ENCODE measurements at places on chromosomes 5 and 9.

GRCh38 chr5:167785106-167785505 lies 506.3 kb upstream of the WWC1 start:
- DNase-seq, result no peak

- DNase-seq, result no peak
These were observed 55.6 kb upstream of the COL5A1 start for GRCh38 chr9:134585746-134586706.

DNA sequence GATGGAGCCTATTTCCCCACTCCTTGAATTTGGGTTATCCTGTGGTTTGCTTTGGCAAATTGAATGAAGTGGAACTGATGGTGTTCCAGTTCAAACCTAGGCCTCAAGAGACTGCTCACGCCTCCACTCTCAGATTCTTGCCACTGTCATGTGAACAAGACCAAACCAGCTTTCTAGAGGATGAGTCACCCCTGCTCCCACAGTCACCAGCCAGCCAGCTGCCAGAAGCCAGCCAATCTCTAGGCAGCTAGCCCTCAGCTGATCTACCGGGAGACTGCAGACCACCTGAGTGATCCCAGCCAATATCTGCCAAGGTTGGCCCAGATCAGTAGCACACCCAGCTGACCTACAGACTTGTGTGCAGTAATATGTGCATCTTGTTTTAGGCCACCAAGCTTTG lies 300.6 kb downstream of the TMEM38B start:
- DNase-seq, result no peak

DNA sequence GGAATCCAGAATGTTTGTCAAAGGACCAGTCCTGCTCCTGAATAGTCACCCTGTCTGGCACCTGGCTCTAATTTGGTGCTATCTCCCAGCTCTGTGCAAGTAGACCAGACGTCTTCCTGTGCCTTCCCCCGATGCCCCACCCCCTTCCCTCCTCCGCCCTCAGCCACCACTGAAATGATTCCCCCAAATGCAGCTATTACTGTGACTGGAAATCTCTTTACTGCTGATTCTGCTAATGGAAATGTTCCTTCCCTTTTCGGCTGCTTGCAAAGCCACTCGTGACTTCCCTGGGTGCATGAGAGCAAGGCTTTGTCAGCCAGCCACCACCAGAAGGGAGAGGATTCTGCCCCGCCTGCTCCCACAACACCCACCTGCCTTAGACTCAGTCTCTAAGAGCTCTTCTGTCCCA lies 11.4 kb downstream of the ASTN2 start:
- no peak for DNase-seq

DNA sequence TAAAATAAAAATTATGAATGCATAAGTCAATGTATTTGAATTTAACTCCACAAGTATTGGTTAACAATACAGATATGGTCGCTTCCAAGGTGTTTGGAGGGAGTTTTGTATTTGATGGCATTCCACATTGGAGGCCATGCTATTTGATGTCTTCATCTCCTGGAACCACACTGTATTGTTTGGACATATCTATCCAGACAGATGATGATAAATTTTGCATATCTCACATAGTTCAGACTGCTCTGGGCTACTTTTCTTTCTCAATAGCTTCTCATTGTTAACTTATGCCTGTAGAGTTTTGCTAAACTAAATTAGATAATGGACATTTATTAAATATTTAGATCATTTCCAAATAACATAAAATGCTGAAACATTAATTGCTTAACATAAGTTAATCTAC lies 58.0 kb downstream of the CDKN2A start:
- no peak for DNase-seq

GRCh38 chr5:148960070-148960769 lies 102.6 kb downstream of the SH3TC2 start:
- DNase-seq, result no peak

GRCh38 chr5:172473427-172473826 lies 19.1 kb upstream of the SH3PXD2B start:
- no peak for DNase-seq

GRCh38 chr5:35753500-35753899 lies 103.2 kb upstream of the IL7R start:
- DNase-seq, result no peak

GRCh38 chr5:159712672-159713071 lies 203.6 kb upstream of the ADRA1B start:
- no peak for DNase-seq

- no peak for DNase-seq
These were observed 17.0 kb downstream of the RALGDS start for GRCh38 chr9:133103987-133104505.

DNA sequence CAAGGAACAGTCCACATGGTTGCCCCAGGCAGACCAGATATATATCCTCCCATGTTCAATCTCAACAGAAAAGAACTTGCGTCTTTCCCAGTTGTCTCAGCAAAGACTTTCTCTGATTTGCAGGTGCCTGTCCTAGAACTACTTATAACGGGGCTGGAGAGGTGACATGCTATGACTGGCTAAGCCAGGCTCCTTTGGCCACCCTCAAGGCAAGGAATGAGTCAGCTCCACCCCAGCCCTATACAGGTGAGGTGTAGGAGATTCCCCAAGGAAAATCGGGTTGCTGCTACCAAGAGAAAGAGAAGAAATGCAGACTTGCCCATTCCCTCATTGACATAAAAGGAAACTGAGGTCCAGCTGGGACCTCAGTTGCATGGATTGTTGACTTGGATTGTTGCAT lies 127.4 kb downstream of the GALNT10 start:
- no peak for DNase-seq

GRCh38 chr5:60514152-60514551 lies 185.8 kb downstream of the DEPDC1B start:
- no peak for DNase-seq

- no peak for DNase-seq
These were observed 91.6 kb downstream of the FBXW11 start for GRCh38 chr5:171914726-171915338.

DNA sequence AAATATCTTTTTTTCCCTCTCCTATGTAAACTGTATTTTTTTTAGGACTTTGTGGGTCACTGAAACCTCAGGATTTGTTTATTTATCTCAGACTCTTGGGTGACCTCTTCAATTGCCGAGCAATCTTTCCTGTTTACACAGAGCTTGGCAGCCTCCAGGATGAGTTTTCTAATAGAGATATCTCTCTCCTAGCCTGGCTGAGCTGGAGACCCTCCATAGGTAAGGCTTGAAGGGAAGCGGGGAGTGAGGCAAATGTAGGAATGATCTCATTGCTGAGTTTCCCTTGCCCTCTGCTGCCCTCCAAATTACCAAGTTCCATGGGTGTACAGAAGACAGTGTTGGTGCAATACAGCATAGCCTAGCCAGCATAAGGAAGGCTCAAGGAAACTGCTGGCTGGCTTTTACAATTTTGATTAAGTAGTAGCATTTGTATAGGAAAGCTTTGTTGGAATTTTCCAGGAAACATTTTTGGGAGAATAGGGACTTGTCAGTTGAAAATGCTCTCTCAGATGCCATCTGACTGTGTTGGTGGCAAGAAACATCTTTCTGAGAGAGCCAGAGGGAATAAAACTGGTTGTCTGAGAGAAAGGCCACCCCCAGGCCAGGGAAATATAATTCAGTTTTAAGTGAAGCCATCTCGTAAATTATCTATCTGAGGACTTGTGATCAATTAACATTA lies 116.0 kb downstream of the NMUR2 start:
- no peak for DNase-seq

DNA sequence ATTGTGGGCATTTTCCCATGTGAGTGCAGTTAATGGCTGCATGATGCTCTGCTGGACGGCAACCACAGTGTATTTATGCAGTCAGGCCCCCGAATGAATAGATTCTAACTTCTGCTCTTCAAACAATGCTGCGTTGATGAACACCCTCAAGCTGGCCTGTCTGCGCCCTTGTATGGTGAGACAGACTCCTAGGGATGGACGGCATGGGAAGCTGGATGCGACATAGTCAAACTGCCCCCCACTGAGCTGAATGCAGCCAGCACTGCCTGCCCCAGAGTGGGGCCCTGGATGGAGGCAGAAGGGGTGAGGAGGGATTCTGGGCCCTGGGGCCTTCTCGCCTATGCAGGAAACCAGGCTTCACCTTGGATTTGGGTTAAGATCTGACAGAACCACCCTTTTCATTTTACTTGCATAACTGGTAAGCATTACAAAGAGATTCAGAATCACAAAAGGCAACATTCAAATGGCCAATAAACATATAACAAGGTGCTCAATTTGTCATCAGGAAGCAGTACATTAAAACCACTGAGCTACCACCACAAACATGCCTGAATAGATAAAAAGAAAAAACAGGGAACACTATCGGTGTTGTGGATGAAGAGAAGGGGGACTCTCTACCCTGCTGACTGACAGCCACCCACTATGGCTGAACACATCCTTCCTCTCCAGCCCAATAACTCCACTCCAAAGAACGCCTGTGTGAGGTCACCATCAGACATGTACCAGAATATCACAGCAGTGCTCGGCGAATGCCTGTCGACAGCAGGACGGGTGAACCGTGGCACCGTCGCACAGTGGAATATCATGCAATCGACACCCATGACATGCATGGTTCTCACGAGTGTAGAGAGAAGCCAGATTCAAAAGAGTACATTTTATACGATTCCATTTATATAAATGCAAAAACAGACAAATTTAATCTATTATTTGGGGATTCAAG lies 79.1 kb downstream of the RAPGEF1 start:
- DNase-seq, result no peak

DNA sequence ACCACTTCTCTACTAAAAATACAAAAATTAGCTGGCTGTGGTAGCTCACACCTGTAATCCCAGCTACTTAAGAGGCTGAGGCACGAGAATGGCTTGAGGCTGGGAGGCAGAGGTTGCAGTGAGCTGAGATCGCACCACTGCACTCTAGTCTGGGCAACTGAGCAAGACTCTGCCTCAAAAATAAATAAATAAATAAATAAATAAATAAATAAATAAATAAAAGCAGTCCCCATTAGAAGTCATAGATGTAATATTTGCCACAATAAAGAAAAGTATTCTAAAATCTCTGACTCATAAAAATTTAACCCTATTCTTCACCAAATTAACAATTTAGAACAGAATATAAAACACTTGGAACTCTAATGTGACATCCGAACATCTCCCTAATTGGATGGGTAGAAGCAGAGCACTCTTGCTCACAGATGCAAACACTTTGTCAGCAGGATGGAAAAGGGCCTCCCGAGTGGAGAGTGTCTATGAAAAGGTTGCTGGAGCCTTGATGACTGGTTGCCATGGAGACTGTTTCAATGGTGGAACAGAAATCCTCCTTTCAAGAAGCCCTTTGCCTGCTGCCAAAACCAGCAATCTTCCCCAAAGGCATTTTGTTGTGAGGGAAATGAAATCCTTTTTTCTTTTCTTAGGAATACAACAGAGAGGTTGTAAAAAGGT lies 38.9 kb upstream of the TRAF1 start:
- no peak for DNase-seq

- DNase-seq, result no peak
These were observed 305.8 kb downstream of the PDE4D start for GRCh38 chr5:59587489-59588337.

GRCh38 chr9:95852059-95853032 lies 23.1 kb upstream of the ERCC6L2 start:
- DNase-seq, result no peak

- no peak for DNase-seq
These were observed 65.6 kb downstream of the PSD2 start for GRCh38 chr5:139861021-139861888.

GRCh38 chr5:105101577-105101976 lies 1539.0 kb upstream of the NUDT12 start:
- DNase-seq, result no peak

GRCh38 chr5:74105126-74105780 lies 479.3 kb downstream of the ARHGEF28 start:
- no peak for DNase-seq

DNA sequence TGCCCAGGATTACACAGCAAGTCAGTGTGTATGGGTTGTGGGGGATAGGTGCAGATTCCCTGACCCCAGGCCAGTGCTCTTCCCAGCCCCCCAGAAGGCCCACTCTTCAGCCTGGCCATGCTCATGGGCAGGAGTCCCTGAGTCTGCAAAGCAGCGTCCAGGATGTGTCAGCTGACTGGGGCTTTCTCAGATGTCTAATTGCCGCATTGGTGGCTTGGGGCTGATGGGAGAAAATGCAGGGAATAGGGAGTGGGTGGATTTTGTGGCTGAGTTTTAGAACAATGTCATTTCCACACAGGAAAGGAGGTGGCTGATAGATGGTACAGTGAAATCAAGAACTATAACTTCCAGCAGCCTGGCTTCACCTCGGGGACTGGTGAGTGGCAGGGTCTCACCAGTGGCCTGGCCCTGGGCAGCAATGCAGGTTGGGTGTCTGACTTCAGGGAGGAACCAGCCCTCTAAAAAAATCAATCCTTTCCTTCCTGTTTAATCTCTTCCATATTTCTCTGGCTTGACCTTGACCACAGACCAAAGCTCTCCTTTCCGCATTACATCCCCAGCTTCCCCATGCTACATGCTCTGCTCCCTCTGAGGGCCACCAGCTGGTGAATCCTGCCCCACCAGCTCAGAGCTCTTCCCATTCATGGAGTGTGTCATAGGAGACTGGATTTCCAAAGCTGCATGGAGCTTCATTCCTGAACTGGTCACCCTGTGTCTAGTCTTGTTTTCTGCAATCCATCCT lies 14.2 kb downstream of the GLIPR2 start:
- DNase-seq, result no peak

DNA sequence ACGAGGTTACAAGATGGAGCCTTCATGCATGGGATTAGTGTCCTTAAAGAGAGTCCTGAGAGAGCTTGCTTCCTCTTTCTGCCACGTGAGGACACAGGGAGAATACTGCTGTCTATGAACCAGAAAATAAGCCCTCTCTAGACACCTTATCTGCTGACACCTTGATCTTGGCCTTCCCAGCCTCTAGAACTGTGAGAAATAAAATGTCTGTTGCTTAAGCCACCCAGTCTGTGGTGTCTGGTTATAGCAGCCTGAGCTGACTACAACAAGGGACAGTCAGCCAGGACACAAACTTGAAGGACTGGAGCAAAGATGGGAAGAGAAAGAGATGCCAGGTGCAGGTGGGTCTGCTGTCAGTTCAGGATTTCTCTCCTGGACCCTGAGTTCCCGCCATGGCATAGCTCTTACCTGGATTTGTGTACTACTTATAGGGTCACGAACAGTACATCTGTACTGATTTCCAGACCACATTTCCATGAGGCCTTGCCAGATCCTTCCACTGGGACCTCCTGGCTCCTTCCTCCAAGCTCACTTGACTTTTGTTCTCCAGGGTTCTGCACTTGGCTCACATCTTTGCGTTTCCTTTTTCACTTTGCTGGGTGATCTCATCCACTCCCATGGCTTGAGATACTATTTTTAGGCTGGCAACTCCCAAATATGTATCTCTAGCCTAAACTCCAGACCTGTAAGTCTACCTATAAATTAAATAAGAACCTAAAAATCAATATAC lies 44.9 kb upstream of the LIFR start:
- DNase-seq, result no peak

GRCh38 chr5:78211052-78211451 lies 83.4 kb downstream of the AP3B1 start:
- DNase-seq, result no peak

- DNase-seq, result no peak
These were observed 35.7 kb downstream of the PWWP2A start for GRCh38 chr5:160083501-160083900.

- DNase-seq, result no peak
These were observed 44.1 kb downstream of the KCNV2 start for GRCh38 chr9:2761424-2761823.

- DNase-seq, result no peak
These were observed 63.7 kb upstream of the ZNF622 start for GRCh38 chr5:16529306-16529705.

- DNase-seq, result no peak
These were observed 14.1 kb downstream of the FNIP1 start for GRCh38 chr5:131782717-131783116.

- no peak for DNase-seq
These were observed 140.0 kb downstream of the MUSK start for GRCh38 chr9:110808599-110808980.

- no peak for DNase-seq
These were observed 326.1 kb upstream of the IRX1 start for GRCh38 chr5:3269395-3270169.
